ENCODE measurements at places on chromosomes 6 and 20. TPM values are rescaled to one million over a fixed set of nuclear protein-coding genes. Genes with fewer than 3 reads are reported as not detected.

Gene METTL24
- total RNA-seq, result not detected

Gene WFDC13
- not detected for total RNA-seq

Gene TFEB
- total RNA-seq, result 15.6 TPM

Gene NOTCH4
- total RNA-seq, result 0.73 TPM

Gene MYBL2
- total RNA-seq, result 95.1 TPM

DNA sequence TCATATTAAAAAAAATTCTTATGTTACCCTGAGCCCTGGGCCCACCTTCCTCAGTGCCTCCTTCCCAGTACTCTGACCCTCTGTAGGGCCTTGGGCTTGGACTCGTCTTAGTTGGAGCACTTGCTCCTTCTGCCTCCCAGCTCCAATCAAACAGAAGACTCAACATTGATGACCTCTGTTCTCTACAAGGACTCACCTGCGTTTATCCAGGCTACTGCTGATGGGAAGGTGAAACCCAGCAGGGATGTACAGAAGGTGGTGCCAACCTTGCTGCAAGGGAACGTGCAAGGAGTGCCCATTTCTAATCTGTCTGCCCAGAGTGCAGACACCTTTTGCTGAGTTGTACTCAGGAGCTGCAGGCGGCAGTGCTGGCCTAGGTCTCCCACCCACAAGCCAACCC lies 38.9 kb downstream of the FYN start:
- H3K4me1 ChIP-seq, result peaks cover 94% of the 10 kb centered on the region
- no peak for DNase-seq
- H3K36me3 ChIP-seq, result peaks cover 55% of the 10 kb centered on the region
- no peaks in the 10 kb centered on the region for H3K27me3 ChIP-seq

GRCh38 chr6:99612551-99613408 lies 6.1 kb downstream of the PRDM13 start:
- H3K4me1 ChIP-seq, result peaks cover 30% of the 10 kb centered on the region
- H3K27me3 ChIP-seq, result peaks cover 71% of the 10 kb centered on the region
- no peak for DNase-seq
- H3K27ac ChIP-seq, result no peak overlapping the region

GRCh38 chr6:136129365-136129764 lies 120.7 kb downstream of the MTFR2 start:
- H3K4me1 ChIP-seq, result no peaks in the 10 kb centered on the region
- H3K27me3 ChIP-seq, result no peaks in the 10 kb centered on the region
- H3K4me3 ChIP-seq, result no peak overlapping the region
- DNase-seq, result no peak
- no peaks in the 10 kb centered on the region for H3K36me3 ChIP-seq

DNA sequence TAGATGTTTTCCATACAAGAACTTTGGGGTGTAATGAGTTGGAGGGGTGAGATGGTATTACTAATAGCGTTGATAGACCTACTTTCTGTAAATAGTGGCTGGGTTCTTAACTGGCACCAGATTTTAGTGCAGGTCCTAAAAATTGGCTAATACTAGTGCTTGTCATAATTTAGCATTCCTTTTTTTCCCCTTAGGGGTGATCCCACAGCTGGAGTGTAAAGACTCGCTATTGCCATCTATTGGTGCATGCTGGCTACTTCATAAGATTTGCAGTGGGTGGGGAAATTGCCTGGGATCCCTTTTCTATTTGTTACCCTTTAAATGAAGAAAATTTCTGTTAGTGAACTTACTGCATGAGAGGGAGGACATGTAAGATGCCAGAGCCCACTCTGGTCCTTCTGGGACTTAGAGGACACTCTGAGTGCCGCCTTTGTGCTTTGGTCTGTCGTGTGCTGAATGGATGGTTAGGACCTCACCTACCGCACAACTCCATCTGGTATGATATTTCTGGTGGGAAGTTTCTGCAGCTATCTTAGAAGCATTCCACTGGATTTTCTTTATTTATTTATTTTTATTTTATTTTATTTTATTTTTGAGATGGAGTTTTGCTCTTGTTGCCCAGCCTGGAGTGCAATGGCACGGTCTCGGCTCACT lies 195.5 kb downstream of the JARID2 start:
- H3K4me3 ChIP-seq, result no peak overlapping the region
- no peak for DNase-seq
- peaks cover 83% of the 10 kb centered on the region for H3K4me1 ChIP-seq
- H3K27ac ChIP-seq, result no peak overlapping the region
- no peaks in the 10 kb centered on the region for H3K27me3 ChIP-seq

DNA sequence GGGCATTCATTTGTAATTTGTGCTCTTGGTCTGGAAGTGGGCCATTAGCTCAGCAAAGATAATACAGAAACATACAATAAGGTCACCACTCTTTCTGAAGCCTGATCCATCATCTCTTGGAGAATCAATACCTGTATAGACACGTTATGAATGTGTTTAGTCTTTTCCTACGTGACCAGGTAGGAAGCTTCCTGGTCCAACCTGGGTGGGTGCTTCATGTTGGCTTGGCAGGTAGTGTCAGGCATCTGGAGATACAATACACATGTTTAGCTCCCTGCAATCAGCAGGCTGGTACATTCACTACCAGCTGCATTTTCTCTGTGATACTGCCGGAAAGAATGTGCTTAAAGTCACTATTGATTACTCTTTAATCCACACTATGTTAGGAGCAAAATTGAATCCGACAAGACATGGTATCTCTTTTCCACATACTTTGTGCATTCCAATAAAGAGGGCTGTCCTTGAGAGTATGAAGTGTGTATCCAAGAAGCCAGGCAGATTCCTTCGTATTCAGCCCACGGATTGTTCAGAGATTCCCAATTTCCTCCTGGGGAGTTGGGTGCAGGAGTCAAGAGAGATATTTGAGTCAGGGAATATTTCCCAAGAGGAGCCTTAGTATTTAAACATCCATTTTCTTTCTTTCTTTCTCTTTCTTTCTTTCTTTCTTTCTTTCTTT lies 49.9 kb upstream of the RANBP9 start:
- H3K4me1 ChIP-seq, result peaks cover 40% of the 10 kb centered on the region
- peaks cover 6% of the 10 kb centered on the region for H3K36me3 ChIP-seq

All from activated T-helper 1 cell treated with anti-CD3 and anti-CD28 coated beads, Interleukin-12 subunit alpha, Interleukin-12 subunit beta, Interleukin-2, Interleukin-4 antibody, amounts not matched to agents 30 ng/mL and 10 ng/mL and 1 ng/mL, durations not matched to agents 14 hours and 24 hours and 36 hours (primary cell).